ENCODE measurements at places on chromosomes 2 and 18.

GRCh38 chr18:32891797-32892196, 119.0 kb upstream of the KLHL14 start:
- no peak for DNase-seq

- no peak for DNase-seq
These were observed 10.3 kb downstream of the STAT1 start for GRCh38 chr2:191003405-191004309.

DNA sequence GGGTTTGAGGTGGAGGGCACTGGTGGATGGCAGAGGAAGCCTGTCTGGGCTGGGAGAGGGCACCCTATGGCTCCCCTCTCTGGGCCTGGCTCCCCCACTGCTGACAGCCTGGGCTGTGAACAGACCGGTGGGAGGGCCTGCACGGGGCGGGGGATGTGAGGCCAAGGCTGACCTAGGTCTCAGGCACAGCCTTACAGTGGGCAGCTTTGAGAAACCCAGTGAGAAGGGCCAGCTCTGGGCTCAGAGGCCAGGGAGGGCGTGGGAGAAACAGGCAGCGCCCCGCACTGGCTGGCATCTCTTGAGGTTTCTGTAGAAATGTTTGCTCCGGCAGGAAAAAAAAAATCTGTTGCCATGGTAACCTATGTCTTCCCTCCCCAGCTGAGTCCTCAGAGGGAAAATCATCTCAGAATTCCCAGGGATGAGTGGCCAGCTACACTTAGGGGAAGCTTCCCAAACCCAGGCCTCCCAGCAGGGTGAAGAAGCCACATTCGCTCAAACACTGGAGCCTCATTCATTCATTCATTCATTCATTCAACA, 71.7 kb upstream of the TAF1B start:
- peak; percentile 36 for DNase-seq

GRCh38 chr18:49666045-49666775, 104.4 kb downstream of the LIPG start:
- no peak for DNase-seq

DNA sequence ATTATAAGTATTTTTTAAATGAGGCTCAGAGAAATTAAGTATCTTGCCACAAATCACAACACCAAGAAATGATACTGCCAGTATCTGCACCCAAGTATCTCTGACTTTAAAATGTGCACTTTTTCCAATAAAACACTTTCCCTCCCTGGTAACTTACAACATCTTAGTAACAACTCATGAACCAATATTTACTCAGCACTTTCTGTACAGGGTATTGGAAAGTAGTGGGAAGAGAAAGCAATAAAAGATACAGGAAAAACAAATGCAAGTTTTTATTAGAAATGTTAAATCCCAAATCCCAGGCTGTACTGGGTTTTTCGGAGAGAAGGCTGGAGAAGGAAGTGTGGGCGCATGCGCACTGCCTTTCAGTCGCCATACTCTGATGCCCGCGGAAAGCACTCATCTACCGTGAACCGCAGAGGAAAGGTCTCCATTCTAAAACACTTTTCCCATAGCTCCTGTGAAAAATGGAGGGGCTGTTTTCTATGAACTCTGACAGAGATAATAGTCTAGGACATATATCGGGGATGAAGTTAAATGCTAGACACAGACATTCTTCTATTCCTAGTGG, 52.1 kb downstream of the L3MBTL4 start:
- DNase-seq, result no peak

GRCh38 chr2:10122500-10123280, at the start of gene RRM2:
TSS of gene RRM2 (plus strand) at chr2:10122739. CDS start at chr2:10122799, 60 bp downstream.
- peak; percentile 92 for DNase-seq

DNA sequence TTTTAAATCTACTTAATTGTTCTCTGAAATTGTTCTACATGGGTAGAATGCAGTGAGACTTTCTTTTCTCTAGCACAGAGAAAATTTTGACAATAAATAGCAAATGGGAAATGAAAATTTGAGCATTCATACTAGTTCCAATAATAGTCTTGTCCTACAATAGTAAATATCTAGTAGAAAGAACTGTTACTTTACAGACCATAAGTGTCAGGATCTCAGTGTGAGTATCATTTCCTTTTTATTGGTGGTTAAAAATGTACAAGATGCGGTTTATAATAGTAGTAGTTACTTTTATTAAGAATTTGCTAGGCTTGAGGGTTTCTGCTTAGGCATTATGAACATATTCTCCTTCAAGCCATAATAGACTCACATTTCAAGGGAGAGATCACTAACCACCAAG, 43.2 kb downstream of the KCNE4 start:
- DNase-seq, result no peak

- DNase-seq, result no peak
These were observed 11.1 kb upstream of the IL1RN start for GRCh38 chr2:113116100-113116958.

DNA sequence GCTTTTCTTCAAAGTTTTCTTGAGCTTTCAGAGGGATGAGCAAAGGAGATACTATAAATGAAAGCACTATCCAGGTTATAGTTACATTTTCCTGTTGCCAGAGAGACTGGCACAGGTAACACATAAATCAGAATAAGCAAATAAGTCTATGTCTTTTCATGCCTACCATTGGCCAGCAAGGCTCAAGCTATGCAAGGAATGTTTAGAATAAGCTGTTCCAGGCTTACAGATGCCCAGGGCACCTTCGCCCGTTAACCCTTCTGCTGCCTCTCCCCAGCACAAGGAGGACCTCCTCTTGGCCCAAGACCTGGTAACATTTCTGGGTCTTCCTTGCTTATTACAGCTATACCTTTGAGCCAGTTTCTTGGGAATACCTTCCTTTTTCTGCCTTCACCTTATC, 233.7 kb upstream of the MEIS1 start:
- no peak for DNase-seq

DNA sequence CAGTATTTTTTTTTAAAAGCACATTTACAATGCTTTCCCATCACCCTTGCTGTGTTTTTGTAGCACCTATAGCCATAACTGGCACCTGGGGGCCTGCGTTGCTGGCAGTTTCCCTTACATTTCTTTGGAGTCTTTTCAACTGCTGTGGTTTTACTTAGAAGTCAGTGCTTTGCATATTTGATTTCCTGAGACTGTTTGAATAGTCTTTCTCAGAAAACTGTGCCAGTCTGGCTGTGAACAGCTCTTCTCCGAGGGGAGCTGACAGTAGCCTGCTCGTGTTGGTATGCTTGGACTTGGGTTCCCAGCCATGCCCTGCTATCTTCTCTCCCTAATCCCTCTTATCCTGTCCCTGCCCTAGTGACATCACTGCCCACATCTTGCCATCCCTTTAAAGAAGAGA, 81.5 kb downstream of the DPP4 start:
- DNase-seq, result no peak

DNA sequence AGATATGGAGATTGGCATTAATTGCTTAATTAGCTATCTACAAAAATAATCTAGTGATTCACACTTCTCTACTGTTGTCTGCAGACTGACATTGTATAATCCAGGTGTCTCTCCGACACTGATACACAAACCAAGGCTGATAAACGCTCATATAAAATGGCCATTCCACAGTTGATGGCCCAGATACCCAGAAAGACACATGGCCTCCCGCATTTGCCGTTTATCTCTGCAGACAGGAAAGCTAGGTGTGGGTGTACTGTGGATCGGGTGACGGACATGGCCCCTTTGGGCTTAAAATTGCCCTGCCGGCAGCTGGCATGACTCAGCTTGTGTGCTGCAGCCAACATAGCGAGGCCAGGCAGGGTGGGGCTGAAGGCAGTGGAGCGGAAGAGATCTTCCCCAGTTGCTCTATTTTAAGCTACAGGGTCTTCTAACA, 18.5 kb downstream of the PMAIP1 start:
- peak; percentile 32 for DNase-seq

DNA sequence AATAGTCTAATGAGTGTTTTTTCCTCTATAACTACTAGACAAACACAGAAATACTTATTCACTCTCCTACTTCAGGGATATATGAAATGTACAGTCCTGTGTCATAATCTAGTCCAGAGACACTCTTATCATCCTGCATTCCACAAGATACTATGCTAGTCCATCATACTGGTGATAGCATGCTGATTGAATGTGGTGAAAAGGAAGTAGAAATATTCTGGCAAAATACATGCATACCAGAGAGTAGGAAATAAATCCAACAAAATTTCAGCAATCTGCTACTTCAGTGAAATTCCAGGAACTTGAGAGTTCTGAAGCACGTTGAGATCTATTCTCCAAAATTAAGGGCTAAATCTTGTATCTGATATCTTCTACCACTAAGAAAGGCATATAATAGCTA, 353.9 kb downstream of the PID1 start:
- DNase-seq, result no peak

DNA sequence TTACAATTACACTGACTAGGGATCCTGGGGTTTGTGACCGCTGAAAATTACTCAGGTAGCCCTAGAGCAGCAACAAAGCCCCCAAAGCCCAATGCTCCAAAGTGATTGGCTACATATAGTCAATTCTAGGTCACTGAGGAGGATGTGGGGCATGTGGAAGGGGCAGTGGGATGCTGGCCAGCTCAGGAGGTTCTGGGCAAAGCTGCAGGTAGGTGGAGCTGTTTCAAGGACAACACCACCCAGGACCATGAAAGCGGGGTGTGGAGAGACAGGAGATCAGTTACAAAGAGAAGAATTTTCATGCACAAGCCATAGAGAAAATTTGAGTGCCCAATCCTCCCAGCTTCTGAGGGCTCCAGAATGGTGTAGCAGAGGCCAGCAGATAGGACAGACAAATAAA, 75.0 kb upstream of the CCDC85A start:
- no peak for DNase-seq

- no peak for DNase-seq
These were observed 13.5 kb downstream of the SDC1 start for GRCh38 chr2:20211420-20211819.

DNA sequence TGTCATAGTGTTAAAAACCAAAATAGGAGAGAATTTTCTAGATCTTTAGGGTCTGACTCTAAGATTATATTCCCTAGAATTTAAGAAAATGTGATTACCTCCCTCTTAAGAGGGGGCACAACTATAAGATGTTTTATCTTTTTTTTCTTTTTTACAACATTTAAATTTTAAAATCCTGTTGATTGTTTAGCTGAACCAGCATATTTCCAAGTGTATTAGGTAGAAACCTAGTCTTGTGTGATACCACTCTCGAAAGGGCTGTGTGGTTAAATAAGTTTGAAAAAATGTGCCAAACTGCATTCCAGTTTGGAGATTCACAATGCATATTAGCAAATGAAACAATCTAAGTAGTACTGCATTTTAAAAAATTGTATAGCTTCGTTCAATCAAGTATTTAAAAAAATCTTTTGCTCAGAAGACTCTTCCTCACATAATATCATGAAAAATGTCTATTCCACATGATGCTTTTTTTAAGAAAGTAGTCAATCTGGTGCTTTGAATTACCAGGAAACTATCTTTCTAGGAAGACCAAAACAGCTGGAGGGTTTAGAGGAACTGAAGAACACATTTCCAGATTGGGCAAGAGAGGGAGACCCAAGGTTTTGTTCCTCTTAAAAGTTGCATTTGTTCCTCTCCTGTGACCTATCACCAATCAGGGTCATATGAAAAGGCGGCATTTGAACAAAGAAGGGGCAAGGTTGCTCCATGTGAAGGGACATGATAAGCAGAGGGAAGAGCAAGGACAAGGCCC, 98.8 kb downstream of the DPP4 start:
- DNase-seq, result no peak

GRCh38 chr2:241065355-241065803, 36.7 kb downstream of the MTERF4 start:
- DNase-seq, result no peak

- peak; percentile 41 for DNase-seq
These were observed 104.9 kb downstream of the MBD2 start for GRCh38 chr18:54119524-54120019.

GRCh38 chr2:204900910-204901309, 355.6 kb downstream of the PARD3B start:
- DNase-seq, result no peak

DNA sequence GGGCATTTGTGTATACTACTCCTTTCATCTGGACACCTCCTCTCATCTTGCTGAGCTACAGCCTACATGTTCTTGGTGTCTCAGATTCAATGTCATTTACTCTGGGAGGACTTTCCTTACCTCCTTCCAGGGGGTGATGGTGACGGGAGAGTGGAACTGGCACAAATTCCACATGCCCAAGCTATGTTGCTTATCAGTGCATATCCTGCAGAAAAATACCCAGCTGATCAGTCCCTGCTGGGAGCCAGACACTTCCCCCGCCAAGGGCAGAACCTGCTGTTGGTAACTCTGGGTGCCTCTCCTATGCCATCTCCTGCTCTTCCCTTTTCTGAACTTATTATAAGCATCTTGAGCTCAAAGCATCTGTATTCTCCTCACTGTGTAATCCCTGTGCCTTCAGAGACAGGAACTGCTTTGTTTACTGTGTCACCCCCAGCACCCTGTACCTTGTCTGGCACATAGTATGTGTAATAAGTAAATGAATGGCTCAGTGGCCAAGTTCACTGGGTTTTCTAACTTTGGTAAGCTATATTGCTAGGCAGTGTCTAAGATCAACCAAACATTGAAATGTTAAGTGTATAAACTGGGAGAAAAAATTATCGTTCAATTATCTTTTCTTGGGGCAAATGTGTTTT, 87.7 kb upstream of the LPIN2 start:
- DNase-seq, result no peak

- DNase-seq, result no peak
These were observed 137.5 kb upstream of the BARD1 start for GRCh38 chr2:214946949-214947348.

GRCh38 chr2:191023235-191023679, 9.3 kb upstream of the STAT1 start:
- DNase-seq, result no peak

DNA sequence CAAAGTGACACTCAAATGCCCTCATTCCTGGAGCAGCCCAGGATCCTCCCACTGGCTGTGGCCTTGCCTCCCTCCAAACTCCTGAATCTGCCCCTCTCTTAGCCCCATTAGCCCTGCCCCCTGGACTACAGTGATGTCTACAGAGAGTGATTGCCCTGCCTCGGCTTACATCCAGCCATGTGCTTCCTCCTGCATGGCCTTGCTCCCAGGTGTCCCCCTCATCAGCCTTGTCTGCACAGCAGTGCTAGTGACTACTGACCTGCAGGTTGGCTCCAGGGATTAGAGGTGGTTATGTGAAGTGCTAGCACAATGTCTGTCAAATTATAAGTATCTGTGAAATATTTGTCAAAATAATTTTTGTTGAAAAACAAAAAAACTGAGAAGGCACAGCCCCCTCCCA, 259.1 kb upstream of the MYT1L start:
- no peak for DNase-seq

- no peak for DNase-seq
These were observed 2.9 kb downstream of the RNF149 start for GRCh38 chr2:101305492-101306078.

- DNase-seq, result peak; percentile 17
These were observed 101.4 kb downstream of the WDPCP start for GRCh38 chr2:63486861-63487290.

GRCh38 chr2:160907738-160908137, 252.5 kb upstream of the TANK start:
- DNase-seq, result no peak
